ENCODE measurements at places on chromosomes 12 and 14.

DNA sequence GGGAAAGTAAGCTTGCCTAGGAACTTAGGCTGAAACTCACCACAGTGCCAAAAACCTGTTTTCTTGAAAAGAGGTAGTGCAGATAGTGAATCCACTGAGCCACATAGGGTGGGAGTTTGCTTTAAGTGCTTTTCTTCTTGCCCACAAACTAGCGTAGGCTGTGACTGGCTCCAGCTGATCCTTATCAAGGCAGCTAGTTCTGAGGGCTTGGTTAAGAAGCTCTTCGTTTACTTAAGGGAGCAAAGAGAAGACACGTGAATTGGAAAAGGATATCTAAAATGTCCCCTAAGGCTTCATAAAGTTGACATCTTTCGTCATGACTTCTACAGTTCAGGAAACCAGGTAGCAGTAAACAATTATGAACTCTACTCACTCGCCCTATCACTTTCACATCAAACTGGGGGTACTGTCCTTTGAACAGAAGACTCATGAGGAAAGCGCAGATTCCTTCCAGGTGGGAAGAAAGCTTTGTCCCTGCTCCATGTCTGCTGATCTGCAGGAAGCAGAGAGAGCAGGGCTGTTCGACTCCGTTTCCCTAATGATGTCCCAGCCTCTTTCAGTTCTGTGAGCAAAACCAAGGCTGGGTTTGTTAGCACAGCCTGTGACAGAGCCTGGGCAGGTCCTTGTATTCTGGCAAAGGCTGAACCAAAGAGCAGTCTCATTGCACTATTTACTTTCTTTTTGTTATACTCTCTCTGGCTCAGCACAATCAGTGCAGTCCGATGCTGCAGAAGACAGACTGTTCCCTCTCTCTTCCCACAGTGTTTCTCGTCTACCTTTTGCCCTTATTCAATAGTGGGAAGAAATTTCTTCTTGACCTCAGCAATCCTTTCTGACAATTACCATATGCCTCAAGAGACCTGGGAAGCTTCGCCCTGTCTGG lies 93.5 kb upstream of the ETV6 start:
- DNase-seq: no peak

DNA sequence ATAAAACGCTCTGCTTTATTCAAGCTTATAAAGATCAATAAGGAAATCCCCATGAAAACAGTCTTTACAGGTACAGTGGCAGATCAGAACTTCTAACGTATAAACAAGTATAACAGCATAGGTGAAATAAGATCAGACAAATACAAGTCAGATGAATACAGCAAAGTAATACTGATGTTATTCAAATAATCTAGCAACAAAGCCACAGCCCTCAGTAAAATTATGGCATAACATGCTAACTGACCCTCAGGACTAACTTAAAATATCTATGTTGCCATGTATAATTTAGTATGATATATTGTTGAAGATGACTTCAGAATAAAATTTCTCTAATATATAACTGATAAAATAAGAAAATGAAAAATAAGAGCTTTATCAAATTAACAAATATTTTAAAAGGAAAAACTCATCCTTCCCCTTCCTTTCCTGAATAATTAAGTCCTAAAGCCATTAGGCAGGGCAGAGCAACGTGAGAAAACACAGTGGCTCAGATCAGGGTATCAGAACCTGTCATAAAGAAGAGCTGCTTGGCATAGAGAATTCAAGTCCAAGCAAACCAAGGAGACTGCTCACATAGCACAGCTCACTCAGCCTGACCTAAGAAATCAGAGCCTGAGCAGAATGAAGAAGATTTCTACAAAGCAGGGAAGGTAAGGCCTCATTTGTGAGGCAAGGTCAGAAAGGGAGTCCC lies 70.7 kb downstream of the PAWR start:
- DNase-seq: no peak

- DNase-seq: no peak
These were observed 24.7 kb downstream of the ANKLE2 start for GRCh38 chr12:132736913-132737312.

DNA sequence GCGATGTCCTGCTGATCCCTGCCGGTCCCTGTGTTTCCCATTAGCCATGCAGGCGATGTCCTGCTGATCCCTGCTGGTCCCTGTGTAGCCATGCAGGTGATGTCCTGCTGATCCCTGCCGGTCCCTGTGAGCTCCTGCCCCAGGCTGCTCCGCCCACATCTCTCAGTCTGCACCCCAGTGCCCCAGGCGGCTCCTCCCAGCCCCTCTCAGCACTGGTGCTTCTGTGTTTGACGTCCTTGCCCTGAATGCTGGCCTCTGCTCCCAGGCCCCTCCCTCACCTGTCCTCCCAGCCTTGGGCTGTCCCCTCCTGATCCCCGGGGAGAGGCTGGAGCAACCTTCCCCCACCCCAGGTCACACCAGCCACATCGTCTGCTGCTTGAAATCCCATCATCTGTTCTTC lies 41.4 kb upstream of the TEX22 start:
- DNase-seq: no peak

DNA sequence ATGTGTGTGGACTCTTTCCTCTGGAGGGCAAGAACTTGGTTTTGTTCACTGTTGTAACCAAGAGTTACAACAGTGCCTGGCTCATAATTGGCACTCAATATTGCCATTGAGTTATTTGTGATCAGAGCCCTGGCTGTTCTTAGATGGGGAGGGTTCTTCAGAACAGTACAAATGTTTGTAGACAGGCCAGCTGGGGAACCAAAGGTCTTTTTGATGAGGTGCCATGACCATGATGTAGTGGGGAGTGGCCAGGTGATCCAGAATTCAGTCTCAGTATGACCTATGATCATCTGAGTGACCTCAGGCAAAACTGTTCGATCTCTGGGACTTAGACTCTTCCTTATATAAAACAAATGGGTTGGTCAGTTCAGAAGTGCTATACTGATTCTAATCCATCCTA lies 3.3 kb upstream of the PRKAB1 start:
- DNase-seq: no peak

- no peak for DNase-seq
These were observed 7.4 kb upstream of the MTA1 start for GRCh38 chr14:105411985-105412770.

- no peak for DNase-seq
These were observed 365.5 kb downstream of the TMEM121 start for GRCh38 chr14:105891631-105892452.

DNA sequence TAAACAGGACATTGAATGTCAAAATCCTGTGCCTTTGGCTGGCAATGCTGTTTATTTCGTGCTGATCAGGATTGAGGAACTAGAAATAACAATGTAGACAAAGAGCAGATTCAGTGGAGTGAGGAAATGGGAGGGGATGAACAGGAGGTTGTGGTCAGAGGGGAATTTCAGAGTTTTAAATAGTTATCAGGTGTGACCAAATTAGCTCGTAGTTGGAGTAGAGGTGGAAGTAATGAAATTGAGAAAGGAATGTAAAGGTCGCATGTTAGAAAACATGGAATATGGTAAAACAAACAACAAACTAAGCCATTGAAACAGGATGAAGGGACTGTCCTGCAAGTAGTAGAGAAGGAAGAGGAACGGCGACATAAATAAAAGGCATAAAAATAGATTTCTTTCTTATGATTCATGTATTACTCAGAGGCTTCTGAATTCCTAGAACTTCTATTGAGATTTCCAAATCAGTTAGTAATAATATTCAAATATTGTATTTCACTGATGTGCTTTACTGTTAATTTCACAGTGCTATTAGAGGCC lies 9.5 kb upstream of the SAV1 start:
- DNase-seq: no peak

DNA sequence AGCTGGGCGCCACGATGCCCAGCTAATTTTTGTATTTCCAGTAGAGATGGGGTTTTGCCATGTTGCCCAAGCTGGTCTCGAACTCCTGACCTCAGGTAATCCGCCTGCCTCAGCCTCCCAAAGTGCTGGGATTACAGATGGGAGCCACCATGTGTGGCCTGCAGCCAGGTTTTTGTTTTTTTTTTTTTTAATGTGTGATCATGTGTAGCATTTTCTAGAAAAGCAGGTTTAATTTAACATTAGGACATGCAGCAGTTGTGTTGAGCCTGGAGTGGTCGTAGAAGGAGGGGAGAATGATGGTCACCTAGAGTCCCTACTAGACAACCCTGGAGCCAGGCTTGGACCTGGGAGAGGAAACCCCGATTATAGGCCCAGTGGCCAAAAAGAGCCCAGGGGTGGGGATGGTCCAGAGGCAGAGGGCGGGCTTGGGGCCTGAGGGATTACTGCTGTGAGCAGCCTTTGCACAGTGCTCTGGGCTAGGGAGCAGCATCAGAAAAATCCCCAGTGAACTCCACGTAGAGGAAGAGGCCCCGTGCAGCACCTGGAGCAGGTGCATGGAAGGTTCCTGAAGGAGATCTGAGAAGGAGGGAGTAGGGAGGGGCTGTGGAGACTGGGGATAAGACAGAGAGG lies 13.6 kb downstream of the DLK1 start:
- no peak for DNase-seq

- no peak for DNase-seq
These were observed 156.4 kb upstream of the SYT10 start for GRCh38 chr12:33596061-33596460.

GRCh38 chr12:90069711-90070110 lies 361.1 kb upstream of the ATP2B1 start:
- no peak for DNase-seq

- DNase-seq: no peak
These were observed 19.3 kb downstream of the CYP46A1 start for GRCh38 chr14:99703381-99703780.

- DNase-seq: no peak
These were observed 56.0 kb downstream of the FBXO34 start for GRCh38 chr14:55327179-55327578.

DNA sequence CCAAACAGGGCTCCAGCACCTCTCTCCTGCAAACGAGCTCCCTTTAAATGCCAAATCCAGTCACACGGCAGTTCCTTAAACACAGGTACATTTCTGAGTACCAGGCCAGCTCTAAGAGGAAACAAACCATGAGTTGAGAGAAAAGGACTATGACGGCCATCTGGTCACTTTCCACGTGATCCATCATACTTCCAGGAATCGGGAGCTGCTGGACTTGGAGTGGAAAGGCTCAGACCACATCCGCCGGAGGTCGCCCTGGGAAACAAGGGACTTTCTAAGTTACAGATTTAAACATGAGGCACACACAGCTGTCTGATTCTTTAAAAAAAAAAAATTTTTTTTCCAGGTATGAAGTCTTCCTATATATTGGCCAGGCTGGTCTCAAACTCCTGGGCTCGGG lies 39.2 kb downstream of the ACADS start:
- no peak for DNase-seq

DNA sequence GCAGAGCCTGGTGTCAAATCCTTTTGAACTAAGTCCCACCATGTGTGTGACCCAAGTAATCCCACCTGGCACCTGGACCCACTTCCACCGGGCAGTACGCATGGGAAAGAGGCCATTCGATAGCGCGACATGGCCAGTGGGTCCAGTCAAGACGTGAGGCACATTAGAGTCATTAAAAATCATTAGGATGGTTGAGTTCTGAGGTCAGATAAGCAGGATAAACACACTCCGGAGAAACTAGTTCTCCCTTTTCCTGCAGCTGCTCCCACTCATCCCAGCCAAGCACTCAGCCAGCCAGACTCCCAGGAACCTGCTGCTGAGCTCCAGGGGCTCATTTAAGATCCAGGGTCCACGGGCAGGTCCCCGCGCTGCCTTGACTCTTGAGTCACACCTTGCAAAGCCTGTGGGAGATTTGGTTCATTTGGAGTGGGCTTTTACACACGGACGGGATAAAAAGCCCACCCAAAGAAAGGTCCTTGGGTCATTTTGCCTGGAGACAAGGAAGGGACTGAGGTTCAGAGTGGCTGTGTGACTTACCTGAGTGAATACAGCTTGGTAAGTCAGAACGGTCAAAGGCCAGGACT lies 313.9 kb downstream of the BCL11B start:
- no peak for DNase-seq

DNA sequence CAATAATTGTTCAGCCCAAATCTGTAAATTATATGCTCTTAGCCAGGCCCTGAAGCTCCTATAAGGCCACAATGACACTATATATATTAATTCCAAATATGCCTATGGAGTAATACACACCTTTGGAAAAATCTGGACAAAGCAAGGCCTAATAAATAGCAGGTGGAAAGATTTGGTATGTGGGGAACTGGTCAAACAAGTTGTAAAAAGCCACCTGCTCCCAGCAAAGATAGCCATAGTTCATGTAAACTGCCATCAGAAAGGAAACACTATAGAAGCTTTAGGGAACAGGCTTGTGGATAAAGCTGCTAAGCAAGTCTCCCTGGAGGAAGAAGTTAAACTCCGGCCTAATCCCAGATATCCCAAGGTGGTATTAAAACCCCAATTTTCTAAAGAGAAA lies 29.7 kb downstream of the PRMT8 start:
- no peak for DNase-seq

All from AG04449 (cell line).